Stimulated activated CD4-positive, alpha-beta T cell treated with anti-CD3 and anti-CD28 coated beads, Interleukin-1b, Interleukin-23, amount 100 ng/mL, for 1 hour (primary cell): ENCODE measurements at places on chromosomes 7 and 10.

DNA sequence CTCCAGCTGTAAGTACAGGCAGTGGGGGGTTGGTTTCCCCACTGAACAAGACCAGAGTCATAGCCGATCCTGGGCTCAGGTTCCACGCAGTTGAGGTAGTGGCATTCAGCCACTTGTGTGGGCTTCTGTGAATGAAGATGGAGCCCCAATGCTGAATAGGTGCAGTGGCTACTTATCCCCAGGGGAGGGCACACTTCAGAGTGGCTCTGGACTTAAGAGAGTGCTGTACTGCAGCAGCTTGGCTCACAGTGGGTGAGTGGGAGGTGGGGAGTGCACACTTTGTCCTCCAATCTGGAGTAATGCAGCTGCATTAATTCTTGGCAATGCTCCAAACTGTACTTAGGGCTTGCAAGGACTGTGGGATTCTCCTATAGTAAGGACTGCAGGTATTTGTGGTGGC is 81.9 kb downstream of the BUB3 start:
- no peak for DNase-seq

- DNase-seq, result no peak
Measured at GRCh38 chr10:71766717-71767419, 6.5 kb downstream of the VSIR start.

GRCh38 chr10:60446851-60447250 is 57.2 kb upstream of the ANK3 start:
- DNase-seq, result no peak

DNA sequence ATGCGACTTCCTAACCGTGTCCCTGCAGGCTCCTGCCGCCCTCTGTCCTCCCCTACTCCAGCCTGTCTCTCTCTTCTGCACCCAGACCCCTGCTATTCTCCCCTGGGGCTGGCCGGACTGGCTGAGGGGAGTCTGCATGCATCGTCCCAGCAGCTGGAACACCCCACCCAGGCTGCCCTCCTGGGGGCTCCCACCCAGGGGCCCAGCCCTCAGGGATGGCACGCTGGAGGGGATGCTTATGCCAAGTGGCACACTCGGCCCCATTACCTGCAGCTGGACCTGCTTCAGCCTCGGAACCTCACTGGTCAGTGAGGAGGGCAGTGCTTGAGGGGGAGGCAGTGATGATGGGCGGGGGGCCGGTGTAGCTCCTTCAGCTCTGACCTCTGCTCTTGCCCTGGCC is 21.7 kb upstream of the ZNF467 start:
- DNase-seq, result no peak

DNA sequence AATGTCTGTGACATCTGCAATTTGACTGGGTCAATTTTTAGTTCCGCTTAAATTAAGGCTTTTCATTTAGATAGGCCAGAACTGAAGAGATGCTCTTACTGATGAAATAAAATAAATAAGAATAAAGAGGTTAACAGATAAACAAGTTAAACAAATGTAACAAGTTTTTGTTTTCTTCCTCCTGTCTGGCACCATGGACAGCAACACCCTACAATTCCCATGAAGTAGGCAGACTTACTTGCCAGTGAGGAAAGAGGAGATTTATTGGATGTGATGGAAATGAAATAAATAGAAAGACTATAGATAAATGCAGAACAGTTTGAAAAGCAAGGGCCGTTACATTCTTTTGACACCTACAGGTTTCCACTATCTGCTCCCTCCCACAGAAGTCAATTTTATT is 118.5 kb downstream of the AMPH start:
- no peak for DNase-seq

DNA sequence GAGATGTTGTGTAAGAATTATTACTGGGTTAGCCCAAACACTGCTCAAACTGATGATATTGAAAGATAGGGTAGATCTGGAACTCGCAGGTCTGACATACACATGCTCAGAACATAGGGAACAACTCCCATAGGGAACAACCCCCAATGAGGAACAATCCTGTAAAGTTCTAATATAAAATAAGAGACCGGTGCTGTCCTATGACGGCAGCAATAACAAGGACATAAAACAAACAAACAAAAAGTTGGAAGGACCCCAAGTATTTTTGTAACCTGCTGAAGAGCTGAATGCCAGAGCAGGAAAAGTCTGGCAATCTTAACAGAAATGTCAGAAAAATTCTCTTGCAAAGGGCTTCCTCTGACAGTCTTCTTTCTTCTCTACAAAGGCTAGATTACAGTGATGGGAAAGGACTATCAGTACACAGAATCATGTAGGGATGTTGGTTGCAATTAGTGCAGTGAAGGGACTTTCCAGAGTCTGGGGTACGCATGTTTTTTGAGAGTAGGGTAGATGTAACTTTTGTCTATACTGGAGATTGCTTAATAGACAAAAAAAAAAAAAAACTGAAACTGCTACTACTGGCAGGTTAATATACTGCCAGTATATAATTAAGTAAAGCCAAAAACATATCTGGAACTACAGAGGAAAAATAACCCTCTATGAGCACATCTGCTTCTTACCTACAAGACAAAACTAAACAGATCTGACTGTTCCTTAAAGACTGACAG is 35.5 kb downstream of the IDE start:
- DNase-seq, result no peak

DNA sequence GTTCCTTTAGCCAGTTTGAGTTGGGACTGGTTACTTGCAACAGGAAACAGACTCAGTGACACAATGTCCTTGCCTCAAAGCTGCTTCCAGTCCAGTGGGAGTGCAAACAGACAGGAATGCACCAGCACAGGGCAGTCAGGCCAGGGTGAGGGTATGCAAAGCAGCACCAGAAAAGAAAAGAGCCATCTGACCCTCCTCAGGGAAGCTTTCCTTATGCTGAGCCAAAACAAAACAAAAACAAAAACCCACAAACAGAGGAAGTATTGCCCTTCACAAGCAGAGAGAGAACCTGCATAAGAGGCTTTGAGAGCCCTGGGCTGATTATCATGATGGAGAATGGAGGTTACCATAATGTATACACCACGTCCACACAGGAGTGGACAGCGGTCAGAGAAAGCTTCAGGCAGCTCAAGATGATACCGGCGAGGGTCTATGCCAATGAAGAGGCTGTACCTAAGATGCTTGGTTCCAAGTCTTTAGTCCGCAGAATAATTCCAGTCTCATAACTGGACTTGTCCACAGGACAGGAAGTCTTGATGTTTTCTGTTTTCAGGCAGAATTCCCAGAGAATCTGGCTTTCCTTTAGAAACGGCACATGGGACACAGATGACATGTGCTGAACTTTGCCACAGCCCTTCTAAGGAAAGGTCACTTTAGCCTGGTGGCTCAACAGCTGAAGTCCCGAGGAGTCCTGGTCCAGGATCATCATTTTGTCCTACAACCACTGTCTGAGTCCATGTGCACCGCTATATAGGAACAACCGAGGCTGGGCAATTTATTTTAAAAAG is 263.3 kb downstream of the TNS3 start:
- DNase-seq, result no peak

GRCh38 chr10:50613726-50614443 is 9.9 kb downstream of the SGMS1 start:
- no peak for DNase-seq

DNA sequence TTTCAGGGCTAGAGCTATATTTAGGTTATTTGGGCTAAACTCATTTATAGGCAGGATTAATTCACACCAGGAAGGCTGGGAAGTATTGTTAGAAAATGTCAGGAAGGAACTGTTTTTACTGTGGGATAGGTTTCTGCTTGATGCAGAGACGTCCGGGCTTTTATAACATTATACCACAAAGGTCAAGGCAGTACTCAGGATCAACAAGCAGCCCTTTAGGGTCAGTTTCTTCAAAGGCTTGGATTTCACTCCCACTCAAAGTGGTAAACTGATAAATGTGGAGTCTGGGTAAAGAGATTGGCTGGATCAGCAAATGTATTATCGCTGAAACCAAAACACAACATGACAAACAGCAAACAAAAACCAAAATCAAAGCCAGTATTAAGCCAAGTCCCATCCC is 127.2 kb downstream of the ARL5B start:
- DNase-seq, result no peak

GRCh38 chr10:99233689-99234037 is 2.0 kb downstream of the HPSE2 start:
- DNase-seq, result no peak

GRCh38 chr10:14782691-14783363 is 8.1 kb upstream of the FAM107B start:
- no peak for DNase-seq

DNA sequence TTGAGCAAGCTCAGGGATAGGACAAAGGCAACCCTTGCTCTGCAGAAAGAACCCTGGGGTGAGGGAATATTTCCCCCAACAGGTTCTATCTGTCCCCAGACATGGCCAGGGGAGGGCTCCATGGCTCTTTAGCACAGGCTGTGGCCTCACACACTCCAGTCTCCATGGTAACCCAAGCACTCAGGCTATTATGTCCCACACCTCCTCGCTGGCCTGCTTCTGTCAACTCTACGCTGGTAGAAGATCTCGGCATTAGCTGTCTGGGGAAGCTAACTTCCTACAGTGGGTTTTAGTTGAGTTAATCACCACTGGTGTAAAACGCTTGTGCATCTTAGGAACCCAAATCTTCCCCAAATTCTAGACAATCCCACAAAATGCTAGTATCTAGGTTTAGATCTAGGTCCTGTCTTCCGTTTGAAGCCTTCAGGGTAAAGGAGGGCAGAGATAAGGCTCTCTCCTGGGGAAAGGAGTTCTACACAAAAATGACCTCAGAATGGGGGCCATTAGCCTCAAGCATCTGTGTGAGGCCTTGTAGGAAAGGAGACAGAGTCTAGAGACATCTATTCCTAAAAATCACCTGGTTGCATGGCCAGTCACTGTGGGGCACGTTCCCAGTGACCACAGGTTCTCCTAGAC is 36.7 kb upstream of the SLIT1 start:
- no peak for DNase-seq

- DNase-seq, result no peak
Measured at GRCh38 chr10:79397051-79397450, 48.4 kb downstream of the ZCCHC24 start.

- peak; percentile 37 for DNase-seq
Measured at GRCh38 chr10:3239066-3239919, 66.7 kb upstream of the PITRM1 start.

DNA sequence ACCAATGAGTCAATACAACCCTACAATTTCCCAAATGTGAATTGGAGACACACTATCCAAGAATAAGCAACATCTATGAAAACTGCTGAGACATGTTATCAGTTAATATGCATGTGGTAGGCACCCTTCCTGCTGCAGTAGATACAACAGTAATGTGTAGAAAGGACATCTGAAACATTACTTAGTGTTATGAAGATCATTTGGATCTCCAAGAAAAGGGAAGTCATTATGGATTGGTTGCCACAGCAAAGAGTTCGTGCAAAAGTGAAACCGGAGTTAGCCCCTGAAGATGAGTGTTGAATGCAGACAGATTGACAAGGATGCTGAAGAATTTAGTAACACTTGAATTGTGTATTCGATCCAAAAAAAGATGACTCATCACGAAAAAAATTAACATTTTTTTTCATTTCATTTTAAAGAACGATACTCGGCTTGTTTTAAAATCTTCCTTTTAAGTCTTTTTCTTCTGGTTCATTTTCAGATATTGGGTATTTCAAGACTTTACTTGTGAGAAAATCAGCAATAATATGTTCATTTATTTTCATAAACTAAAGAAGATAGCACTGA is 322.4 kb upstream of the KLF6 start:
- DNase-seq, result no peak

- no peak for DNase-seq
Measured at GRCh38 chr10:103193820-103194529, 903 bp upstream of the NT5C2 start.

DNA sequence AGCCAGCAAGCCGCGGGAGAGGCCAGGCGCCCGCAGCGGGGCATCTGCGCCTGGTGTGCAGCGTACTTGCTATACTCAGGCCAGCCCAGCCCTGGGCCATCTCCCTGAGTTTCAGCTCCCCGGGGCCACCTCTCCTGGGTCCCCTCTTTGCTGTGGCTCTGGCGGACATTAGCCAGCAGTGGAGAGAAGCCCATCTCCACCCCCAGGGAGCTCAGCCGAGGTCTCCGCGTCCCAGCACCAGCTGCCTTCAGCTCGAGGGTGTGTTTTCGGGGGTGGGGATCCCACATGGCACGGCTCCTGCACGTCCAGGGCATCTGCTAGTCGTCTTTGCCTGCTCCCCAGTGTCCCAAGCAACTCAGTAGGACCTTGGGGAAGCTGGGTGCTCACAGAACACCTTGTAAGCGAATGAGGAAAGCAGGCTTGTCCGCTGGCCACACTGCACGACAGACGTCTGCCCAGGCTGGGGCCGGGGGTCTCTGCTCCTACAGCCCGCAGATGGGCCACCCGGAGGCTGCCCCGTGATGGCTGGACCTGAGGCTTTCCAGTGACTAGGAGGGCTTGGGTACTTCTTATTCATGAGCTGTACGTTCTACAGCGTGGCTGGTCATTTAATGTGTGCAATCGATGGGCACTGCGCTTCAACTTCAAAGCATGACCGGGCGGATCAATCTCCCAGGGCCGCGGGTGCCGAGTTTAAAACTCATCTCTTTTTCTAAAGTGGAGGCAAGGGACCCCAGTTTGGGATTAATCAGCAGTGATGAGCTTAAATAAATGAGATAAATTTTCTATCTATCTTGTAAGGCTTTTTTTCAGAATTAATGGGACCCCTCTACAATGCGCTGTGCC is 455.7 kb downstream of the DNAJB6 start:
- no peak for DNase-seq

DNA sequence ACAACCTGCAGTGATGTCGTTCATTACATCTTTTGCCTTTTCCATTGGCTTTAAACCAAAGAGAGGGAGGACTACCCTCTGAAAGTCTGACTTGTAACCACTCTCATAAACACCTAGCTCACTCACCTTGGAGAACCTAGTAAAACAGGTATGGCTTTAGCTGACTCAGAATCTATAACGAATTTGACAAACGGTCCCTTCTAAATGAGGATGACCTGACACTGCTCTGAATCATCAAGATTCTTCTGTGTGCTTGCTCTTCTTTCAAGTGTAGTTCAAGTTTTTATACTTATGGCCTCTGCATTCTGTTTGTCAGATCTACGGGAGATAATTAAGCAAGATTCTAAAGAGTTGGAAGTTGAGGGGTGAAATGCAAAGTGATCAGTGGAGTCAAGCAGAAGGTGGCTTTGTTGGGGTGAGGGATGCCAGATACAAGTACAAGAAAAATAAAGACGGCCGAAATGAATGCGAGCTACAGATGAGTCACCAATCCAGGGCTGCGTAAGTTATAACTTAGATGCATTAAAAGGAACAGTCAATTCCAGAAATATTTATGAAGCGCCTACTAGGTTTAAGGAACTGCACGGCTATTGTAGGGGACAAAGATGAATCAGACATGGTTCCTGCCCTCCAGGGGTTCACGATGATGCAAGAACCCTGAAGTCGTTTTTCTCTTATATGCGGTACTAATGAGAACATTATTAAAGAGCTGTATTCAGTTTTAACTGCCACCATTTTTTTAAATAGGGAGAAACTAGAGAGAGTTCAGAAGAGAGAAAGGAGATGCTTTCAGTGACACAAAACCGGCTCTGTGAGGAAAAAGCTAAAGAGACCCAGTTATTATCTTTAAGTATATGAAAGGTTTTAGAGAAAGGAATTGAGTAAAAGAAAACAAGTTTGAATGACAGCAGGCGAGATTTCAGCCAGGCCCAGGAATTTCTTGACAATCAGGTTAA is 6.5 kb downstream of the HIPK2 start:
- no peak for DNase-seq

GRCh38 chr10:110863361-110863760 is 8.4 kb upstream of the PDCD4 start:
- no peak for DNase-seq
